ENCODE measurements at places on chromosomes 4 and X.

- DNase-seq, result peak; percentile 54
These were observed 167.5 kb upstream of the FRMPD4 start for GRCh38 chrX:11970578-11971359.

DNA sequence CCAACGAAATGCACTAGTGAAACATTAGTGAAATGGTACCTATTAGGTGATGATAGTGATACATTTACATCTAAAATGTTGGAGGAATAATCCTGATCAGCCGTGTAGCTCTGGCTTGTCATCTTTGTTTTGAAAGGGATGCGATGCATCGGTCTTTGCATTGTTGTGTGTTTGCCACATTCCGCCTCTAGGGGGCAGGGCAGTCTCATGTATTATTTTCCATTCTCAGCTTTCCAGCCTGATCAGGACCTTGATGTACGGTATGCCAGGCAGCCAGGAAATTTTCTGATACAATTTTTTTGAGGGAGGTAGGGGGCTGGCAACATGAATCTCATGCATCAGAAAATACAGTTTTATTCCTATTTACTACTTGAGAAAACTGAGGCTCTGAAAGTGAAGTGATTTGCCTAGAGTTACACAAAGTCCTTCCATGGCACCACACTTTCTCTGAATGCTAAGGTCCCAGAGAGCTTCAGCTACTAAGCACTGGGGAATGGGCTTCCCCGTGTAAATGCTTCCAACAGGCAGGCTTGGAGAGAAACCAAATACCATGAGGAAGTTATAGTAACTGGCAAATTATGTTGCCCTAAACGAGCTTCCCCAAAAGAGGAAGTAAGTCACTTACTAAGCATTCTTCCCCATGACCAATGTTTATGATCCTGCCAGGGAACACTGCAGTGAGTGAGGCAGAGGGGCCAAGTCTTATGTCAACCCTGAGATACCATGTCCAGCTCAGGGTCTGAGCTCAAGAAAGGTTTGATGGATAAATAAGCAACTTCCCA is 31.8 kb upstream of the IQSEC2 start:
- DNase-seq, result peak; percentile 57

DNA sequence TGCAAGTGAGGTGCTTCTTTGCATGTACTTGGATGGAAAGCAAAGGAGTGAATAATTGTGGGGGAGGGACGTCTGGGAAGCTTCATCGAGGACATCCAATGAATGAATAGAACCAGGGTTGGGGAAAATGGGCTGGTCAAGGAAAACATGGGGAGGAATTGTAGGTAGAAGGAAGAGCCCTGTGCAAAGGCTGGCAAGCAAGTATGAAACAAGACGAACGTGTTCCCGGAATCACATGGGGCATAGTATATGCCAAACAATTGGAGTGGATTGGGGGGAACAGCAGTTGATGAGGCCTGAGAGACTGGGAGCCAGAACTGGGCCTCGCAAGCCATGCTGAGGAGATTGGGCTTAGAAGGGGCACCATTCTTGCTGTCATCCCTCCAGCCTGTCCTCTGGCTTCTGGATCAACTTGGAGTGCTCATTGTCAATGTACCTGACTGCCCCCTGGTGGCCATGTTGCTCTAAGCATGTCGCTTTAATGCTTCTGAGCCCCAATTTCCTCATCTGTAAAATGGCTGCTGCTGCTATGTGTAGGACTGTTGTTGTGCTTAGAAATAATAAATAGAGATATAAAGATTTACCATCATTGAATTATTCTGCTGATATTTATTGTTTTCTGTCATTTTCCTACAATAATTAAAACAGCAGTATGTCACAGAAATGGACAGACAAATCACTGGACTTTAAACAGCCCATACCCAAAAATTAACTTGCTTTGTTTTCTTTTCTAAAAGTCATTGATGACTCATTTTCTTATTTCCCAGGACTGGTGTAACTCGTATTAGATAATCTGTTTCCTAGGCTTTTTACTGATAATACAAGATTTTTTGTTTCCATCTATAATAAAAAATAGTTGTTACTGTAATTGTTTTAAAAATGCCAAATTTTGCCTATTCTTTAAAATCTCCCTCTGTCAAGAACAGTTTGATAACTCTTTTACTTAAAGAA is 66.4 kb downstream of the JADE3 start:
- DNase-seq, result peak; percentile 70

- DNase-seq, result no peak
These were observed 1.1 kb downstream of the CRMP1 start for GRCh38 chr4:5891563-5892322.

- no peak for DNase-seq
These were observed 366.3 kb downstream of the TLL1 start for GRCh38 chr4:166239354-166239753.

DNA sequence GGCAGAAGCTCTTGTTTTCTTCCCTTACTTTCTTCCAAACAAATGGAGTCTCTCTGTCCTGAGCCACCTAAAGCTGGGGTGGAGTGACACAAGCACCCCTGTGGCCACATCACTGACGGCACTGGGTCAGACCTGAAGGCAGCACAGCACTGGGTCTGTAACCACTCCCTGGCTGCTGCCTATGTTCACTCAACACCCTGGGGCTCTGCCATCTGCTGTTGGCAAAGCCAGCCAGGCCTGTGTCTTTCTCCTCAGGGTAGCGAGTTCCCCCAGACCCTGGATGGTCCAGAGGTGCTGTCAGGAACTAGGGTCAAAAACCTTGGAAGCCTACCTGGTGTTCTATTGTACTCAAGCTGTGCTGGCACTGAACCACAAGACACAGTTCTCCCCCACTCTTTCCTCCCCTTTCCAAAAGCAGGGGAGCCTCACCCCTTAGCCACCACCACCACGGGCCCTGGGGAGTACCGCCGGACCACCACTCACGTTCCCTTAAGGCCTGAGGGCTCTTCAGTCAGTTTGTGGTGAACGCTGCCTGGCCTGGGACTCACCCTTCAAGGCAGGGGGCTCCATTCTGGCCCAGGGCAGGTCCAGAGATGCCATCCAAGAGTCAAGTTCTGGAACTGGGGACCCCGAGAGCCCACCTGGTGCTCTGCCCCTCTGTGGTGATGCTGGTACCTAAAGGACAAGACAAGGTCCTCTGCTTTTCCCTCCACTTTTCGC is 31.5 kb downstream of the TMEM271 start:
- DNase-seq, result no peak

- DNase-seq, result peak; percentile 9
These were observed at the start of gene BMP3 for GRCh38 chr4:81030061-81030980. Gene BMP3, plus strand, starts transcription at chr4:81030708. Its CDS starts 577 bp downstream, at chr4:81031285.

DNA sequence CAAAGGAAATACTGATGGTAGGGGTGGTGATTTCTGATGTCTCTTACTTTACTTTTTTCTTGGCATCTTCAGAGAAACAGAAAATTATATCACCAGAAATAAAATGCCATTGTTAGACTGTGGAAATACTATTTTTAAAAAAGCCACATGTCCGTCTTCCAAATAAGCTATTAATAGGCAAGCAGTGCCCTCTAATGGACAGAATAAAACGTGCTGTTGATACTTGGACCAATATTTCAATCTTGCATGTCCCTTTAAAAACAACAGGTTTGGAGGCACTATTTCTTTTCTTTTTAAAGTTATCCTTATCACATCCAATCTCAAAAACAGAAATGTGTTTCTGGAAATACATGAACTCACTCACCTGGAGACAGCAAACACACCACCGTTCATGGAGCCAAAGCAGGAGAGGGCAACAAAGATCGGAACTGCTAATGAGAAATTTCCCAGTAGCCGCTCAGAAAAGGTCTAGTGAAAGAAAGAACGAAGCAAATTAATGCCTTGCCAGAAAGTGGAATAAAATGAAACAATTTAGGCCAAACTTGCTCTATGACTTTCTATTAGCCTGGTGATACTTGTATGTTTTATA is 59.2 kb downstream of the SLC7A11 start:
- DNase-seq, result peak; percentile 88

DNA sequence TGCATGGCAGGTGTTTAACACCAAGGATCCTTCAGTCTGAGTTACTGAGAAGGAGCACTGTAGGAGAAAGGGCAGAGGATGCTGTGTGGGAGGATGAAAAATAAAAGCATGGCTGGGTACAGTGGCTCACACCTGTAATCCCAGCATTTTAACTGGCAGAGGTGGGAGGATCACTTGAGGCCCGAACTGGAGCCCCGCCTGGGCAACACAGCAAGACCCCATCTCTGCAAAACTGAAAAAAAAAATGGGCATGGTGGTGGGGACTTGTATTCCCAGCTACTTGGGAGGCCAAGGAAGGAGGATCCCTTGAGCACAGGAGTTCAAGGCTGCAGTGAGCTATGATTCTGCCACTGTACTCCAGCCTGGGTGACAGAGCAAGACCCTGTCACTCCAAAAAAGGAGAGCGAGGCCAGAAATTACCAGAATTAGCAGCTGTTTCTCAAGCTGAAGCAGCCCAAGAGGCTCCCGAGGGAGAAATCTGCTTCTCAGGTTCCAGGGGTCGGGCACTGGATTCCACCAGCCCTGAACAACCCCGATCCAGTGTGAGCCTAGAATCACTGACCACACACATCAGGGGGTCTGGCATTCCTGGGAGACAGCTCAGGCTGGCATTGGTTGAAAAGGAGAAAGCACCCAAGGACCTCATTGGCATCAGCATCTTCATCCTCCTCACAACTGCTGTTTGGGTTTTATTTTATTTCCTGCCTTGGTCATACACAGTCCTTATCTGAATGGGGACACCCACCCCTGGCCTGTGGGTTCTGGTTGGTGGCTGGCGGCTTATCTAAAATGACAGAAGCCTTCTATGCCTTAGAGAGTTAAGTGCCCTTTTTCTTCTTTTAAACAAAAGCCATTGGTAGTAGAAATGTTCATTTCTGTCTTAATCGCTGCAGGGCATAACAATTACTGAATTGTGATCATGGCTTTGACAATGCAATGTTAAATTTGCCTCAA is 66.3 kb upstream of the TRIM2 start:
- no peak for DNase-seq

DNA sequence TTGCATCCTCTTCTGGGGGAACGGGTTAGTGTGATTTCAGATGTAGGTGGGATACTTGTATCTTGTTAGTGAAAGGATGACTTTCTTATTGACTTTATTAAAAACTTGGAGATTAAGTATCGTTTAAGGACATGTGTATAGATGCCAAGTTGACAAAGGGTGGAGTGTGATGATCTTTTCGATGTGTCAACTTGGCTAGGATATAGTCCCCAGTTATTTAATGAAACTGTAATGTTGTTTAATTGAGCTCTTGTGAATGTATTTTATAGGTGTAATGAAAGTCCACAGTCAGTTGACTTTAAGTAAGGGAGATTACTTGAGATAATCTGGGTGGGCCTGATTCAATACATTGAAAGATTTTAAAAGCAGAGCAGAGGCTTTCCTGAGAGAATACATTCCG is 127.0 kb downstream of the AASDH start:
- no peak for DNase-seq

DNA sequence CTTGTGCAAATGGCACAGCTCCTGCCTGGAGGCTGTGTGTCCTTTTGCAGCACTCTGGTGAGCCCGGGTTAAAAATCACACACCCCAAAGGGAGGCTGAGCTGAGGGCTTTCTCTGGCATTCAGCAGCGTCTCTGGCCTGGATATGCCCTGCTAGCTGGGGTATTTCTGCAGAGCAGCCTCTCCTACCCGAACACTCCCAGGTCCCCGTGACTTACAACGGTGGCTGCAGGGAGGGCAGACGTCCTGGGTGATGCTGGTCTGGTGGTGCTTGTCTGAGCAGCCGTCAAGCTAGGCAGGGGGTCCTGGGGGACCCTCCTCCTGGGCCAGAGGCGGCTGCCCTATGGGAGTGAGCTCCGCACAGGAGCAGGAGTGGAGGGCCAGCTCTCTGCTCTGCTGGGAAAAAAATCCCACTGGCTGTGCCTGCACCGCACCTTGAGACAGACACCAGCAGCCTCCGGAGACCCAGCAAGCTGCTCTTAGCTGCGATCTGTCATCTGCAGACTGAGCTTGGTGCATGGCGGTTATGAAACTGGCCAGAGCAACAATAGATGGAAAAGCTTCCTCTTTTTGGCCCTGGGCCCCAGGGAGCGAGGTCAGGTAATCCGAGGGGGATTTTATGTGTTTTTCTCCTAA is 41.3 kb upstream of the ASMTL start:
- no peak for DNase-seq

- no peak for DNase-seq
These were observed 330.4 kb upstream of the SFRP2 start for GRCh38 chr4:154119317-154119716.

DNA sequence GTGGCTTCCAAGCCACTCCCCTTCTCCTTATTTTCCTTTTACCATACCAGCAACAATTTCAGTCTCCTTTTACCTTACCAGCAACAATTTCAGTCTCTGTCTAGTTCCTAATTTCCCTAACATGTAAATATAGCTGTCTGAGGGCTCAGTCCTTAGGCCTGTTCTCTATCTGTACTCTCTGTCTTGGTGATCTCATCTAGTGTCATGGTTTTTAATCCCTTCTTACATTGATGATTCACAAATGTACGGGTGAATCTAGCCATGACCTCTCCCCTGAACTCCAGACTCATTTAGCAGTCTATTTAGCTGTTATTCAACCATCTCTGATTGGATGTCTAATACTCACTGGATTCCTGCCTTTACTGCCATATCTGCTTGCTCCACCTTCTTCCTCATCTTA is 7.2 kb downstream of the IL15 start:
- peak; percentile 96 for DNase-seq

GRCh38 chr4:51885363-51885762 is 42.4 kb downstream of the DCUN1D4 start:
- peak; percentile 33 for DNase-seq

DNA sequence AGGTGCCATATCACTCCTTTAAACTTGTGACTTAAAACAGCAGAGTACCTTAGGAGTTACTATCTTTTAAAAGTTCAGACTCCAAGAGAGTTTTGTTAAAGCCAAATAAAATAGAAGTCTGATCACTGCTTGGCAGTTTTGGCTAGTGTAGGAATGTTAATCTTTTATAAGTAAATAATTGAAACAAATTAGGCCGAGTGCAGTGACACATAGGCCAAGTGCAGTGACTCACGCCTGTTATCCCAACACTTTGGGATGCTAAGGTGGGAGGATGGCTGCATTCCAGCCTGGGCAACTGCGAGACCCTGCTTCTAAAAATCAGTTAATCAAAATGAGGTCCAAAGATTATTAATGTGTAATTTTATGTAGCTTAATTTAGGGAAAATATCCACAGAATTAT is 37.2 kb downstream of the WDR44 start:
- DNase-seq, result no peak

DNA sequence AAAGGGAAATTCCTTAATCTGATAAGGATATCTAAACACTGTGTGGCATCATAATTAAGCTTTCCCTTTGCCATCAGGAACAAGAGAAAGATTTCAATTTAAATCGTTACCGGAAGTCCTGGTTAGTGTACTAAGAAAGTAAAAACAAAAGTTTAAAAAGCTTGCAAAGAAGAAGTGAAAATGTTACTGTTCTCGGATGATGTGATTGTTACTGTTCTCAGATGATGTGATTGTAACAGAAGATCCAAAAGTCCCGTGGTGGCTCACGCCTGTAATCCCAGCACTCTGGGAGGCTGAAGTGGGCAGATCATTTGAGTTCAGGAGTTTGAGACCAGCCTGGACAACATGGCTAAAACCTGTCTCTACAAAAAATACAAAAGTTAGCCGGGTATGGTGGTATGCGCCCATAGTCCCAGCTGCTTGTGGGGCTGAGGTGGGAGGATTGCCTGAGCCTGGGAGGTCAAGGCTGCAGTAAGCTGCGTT is 62.5 kb downstream of the RGS12 start:
- no peak for DNase-seq
